ENCODE measurements at places on chromosomes 2 and 18.

DNA sequence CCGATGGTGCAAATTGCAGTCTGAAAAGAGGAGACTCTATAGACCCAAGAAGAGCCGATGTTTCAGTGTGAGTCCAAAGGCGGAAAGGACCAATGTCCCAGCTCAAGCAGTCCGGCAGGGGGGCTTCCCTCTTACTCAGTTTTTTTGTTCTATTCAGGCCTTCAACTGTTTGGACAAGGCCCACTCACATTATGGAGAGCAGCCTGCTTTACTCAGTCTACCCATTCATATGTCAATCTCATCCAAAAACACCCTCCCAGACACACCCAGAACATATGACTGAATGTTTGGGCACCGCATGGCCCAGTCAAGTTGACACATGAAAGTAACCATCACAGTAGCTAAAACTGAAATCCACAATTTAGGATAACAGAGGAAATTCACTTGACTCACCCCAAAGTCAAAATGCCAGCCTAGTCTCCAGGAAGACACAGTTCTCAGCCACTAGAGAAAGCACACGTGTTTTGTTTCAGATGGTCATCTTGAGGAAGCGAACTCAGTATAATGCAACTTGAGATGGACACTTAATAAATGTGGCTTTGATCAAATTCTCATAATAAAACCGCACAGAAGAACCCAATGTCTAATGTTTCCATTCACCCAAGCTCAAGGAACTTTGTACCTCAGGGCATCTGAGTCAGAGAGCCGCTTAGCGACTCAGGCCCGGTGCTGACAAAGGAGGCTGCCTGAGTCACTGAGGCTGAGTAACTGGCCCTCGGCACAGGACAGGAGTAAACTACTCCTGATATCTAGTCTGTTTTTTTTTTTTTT, 2.4 kb downstream of the FHL2 start:
- no peak overlapping the region for H3K27ac ChIP-seq
- peaks cover 3% of the 10 kb centered on the region for H3K4me1 ChIP-seq

DNA sequence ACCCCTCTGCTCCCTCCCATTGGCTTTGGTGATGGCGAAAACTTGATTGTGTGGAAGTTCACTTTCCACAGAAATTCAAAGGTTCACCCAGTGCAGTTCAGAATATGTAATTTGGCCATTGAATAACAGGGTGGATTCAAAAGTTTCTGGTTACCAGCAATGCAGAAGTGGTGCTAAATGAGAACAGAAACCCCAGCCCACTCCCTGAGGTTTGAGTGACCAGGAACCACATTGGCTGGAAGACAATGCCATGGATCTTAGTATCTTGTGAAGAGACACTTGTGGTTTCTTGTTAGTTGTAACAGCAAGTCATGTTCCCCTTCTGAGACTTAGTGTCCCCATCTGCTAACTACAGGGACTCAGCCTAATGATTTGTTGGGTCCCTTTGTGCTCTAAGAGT, 49.8 kb downstream of the QPCT start:
- peaks cover 22% of the 10 kb centered on the region for H3K4me1 ChIP-seq
- no peak overlapping the region for H3K27ac ChIP-seq
- H3K36me3 ChIP-seq, result no peaks in the 10 kb centered on the region

GRCh38 chr2:32227492-32227891, 37.2 kb downstream of the NLRC4 start:
- no peak overlapping the region for H3K4me3 ChIP-seq
- no peaks in the 10 kb centered on the region for H3K27me3 ChIP-seq
- no peak for DNase-seq

DNA sequence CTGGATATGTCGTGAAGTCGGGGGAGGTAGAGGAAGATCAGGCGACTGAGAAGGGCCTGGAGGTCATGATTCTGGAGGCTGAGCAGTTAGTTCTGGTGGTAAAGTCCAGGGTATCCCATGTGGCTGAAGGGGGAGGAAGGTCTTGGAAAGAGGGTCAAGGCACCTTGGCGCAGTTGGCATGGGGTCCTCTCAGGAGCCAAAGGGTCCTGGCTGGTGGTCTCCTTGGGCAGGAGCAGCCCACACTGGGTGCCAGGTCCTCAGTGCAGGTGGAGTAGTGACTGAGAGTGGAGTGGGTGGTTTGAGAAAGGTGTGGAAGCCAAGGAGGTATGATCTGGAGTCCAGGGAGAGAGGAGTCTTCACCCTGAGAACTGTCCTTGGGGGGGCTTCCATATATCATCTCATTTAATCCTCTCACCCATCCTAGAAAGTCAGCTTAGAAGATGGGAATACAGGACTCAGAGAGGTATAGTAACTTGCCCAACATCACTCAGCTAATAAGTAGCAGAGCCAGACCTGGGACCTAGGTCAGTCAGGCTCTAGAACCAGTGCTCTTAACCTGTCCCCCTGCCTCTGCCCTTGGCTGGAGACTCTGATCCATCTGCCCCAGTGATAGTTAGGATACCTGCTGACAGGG, 24.5 kb downstream of the FBXO41 start:
- H3K36me3 ChIP-seq, result peaks cover 19% of the 10 kb centered on the region
- H3K27ac ChIP-seq, result no peak overlapping the region
- no peak overlapping the region for H3K4me3 ChIP-seq
- no peaks in the 10 kb centered on the region for H3K27me3 ChIP-seq

- H3K36me3 ChIP-seq, result no peaks in the 10 kb centered on the region
- H3K4me3 ChIP-seq, result peak overlapping the region; percentile 83
- DNase-seq, result no peak
- H3K4me1 ChIP-seq, result peaks cover 39% of the 10 kb centered on the region
- H3K27ac ChIP-seq, result peak overlapping the region; percentile 71
These were observed 86.0 kb downstream of the CDC42EP3 start for GRCh38 chr2:37585295-37585908.

DNA sequence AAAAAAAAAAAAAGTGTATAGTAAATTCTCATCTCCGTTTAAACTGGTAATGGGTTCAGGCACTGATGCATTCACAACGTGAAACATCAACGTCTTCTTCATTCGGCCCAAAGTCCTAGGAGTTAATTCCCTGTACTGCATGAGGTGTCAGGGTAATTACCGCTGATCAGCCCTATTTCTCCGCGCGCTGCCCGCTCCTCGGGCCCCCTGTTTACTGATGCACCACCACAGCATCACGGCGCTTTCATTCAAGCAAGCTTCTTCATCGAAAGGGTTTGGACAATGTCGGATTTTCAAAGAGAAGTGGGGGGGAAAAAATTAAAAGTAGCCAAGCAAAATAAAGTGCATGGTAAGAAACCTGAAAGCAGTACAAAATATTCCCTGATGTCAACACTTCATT, 352.0 kb upstream of the POU3F3 start:
- H3K27me3 ChIP-seq, result peaks cover 6% of the 10 kb centered on the region
- no peak overlapping the region for H3K4me3 ChIP-seq
- DNase-seq, result no peak
- no peak overlapping the region for H3K27ac ChIP-seq
- H3K4me1 ChIP-seq, result no peaks in the 10 kb centered on the region

GRCh38 chr2:127029350-127030051, 77.5 kb downstream of the BIN1 start:
- H3K27ac ChIP-seq, result no peak overlapping the region
- H3K4me1 ChIP-seq, result peaks cover 8% of the 10 kb centered on the region
- H3K27me3 ChIP-seq, result peaks cover 17% of the 10 kb centered on the region
- DNase-seq, result no peak
- H3K4me3 ChIP-seq, result no peak overlapping the region
